ENCODE measurements at places on chromosomes 13 and 19.
A peak's percentile ranks its signal among the peaks of the same experiment; 100 is the strongest.

GRCh38 chr13:91659256-91660075 lies 261.0 kb downstream of the GPC5 start:
- no peak for DNase-seq

DNA sequence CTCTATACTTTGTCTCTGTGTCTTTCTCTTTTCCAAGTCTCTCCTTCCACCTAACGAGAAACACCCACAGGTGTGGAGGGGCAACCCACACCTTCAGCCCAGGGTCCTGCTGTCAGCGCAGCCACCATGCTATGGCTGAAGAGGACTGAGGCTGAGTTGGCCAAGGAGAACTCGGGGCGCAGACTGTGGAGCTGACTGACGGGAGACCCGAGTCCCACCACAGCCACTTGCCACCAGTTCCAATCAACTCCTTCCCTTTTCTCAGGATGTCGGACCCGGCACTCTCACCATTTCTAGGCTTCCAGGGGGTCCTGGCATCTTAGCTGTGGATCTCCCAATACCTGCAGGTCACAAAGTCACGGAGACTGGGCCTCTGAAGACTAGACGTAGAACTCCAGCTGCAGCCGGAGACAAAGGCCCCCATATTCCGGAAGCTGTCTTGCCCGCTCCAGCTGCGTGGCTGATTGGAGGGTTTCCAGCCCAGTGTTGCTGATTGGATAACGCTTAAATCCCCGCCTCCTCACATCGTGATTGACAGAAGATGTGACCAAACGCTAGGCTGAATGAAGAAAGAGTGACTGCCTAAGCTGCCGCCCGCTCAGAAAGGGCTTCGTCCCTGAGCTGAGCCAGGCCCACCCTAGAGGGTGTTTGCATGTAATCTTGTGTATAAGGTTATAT lies 63.6 kb downstream of the ZNF429 start:
- peak; percentile 88 for DNase-seq

- DNase-seq: no peak
Measured at GRCh38 chr13:59801107-59801880, 362.4 kb downstream of the DIAPH3 start.

DNA sequence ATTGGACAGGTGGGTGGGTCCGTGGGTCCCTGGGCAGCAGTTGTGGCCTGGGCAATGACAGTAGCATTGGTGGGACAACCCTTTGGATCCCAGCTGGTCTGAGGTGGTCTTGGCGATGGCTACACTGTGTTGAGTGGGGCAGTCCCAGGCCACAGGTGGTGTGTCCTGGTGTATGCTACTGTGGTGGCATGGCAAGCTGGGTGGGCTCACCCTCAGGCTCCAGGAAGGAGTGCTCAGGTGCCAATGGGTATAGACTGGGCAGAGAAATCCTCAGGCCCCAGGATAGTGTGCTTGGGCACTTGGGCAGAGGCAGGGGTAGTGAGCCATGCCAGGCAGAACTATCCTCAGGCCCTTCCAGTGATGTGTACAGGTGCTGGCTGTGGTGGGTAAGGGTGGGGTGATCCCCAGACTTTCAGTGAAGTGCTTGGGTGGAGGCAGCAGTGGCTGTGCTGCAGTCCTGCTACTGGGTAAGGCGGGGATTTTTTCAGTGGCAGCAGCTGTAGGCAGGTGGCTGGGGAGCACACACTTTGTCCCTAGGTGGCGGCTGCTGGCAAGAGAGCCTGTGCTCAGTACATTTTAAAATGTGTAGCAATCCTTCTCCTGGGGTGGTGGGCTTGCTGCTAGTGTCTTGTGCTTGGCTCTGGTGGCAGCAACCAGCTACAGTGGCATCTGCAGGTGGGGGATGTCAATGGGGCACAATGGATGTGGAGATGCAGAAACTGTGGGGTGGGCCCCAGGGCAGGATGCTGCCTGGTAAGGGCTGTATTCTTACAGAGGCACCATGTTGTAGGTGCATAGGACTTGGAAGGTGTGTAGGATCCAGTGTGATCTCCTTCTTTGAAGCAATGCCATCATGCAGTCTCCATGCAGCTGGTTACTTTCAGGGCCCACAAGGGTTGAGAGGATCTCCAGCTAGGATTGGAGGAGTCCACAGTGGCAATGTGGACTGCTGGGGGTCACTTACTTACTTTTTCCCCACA lies 64.9 kb downstream of the DNAJC3 start:
- no peak for DNase-seq

DNA sequence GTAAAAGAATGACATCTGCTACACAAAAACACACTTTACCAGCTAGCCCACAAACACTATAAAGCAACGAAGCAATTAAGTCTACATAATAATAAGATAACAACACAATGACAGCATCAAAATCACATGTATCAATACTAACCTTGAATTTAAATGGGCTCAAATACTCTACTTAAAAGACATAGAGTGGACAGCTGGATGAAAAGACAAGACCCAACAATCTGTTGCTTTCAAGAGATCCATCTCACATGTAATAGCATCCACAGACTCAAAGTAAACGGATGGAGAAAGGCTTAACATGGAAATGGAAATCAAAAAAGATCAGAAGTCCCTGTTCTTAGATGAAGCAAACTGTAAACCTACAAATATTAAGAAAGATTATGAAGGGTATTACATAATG lies 2175.9 kb downstream of the PCDH9 start:
- DNase-seq: no peak

Data from hippocampal formation (tissue), 2 donors.